ENCODE measurements at places on chromosomes 7 and 10. TPM values are rescaled to one million over a fixed set of nuclear protein-coding genes. Genes with fewer than 3 reads are reported as not detected.

MOGAT3 gene
- total RNA-seq, result not detected

VGF gene
- 0.87 TPM for total RNA-seq

SLC13A1 gene
- not detected for total RNA-seq

CRYGN gene
- total RNA-seq, result 0.58 TPM

CNTNAP2 gene
- 0.15 TPM for total RNA-seq

PIP gene
- not detected for total RNA-seq

PNLIPRP3 gene
- total RNA-seq, result 0.17 TPM

AKR1D1 gene
- total RNA-seq, result not detected

STRIP2 gene
- 5.1 TPM for total RNA-seq

ZNF716 gene
- not detected for total RNA-seq

SPDYE9 gene
- total RNA-seq, result under 0.01 TPM

GIMAP8 gene
- total RNA-seq, result 0.15 TPM
